ENCODE measurements at places on chromosomes 1 and 21.

DNA sequence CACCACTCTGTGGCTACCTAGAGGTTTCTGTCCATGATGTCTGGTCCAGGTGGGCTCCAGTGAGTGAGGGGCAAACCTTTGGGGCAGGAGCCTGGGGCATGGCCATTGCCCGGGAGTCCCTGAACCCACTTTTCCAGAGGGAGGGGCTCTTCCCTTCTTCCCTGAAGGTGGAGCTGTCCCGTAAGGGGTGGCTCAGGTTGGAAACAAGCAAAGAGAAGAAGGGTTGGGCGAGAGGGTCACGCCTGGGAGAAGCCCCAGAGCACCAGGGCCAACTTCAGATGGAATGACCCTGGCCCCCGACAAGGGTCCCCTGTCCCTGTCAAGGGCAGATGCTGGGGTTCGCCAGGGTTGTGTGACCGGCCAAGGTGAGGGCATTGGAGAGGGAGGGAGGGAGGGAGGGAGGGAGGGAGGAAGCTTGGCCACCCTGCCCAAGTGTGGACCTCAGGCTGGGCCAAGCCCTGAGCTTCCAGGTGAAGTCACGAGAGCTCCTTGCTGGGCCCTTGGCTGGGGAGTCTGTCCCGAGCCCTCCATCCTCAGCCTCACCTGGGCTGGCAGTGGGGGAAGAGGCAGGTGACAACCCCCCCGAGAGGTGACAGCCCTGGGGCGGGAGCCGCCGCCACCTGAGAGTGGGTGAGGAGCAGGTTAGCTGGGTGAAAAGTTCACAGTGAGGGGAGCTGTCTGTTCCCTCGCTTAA, 69.6 kb downstream of the DHRS3 start:
- no peak for DNase-seq

DNA sequence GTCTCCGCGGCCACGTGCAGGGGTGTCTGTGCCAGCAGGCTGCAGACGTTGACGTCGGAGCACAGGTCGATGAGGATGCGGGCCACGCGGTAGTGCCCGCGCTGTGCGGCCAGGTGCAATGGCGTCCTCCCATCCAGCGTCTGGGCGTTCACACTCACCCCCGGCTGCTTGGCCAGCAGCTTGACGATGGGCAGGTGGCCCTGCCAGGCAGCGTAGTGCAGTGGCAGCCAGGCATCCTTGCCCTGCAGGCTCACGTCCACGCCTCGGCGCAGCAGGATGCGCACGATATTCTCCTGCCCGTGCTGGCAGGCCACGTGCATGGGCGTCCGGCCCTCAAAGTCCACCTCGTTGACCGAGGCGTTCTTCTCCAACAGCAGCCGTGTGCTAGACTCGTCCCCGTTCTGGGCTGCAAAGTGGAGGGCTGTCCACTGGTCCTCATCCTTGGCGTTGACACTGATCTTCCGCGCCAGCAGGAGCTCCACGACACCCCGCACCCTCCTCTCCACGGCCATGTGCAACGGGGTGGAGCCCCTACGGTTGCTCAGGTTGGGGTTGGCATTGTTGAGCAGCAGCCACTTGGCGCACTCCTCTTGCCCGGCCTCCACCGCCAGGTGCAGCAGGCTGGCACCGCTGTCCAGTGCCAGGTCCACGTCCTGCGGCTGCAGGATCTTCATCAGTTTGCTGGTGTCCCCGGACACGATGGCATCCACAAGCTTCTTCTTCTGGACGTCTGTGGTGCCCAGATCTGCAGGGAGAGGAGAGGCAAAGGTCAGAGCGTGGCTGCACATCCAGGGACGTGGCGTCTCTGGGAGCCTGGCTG, 25.4 kb downstream of the RIPK4 start:
- no peak for DNase-seq

DNA sequence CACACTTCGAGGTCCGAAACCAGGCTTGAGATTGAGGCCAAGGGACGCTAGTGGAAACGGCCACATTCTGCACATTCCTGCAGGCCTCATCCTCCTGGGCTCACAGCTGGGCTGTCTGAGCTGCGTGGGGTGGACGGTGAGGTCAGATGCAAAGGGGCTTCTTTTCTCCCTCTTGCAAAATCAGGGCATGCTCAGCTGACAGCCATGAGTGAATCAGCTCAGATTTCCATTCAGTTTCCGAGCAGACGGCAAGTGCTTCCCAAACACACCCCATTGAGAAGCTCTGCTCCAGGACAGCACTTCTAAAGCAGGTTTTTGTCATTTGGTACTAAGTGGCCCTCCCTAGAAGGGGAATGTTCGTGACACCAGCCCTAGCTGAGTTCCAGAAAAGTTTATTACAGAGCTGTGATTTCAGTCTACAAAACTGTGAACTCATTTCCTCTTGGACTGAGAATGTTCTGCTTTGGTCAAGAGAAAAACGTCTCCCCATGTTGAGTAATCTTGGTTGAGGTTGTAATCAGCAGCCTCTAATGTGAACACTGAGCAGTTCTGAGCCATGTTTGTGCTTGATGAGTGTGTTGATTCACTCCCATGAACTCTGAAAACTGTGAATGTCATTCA, 10.0 kb downstream of the PDPN start:
- no peak for DNase-seq

DNA sequence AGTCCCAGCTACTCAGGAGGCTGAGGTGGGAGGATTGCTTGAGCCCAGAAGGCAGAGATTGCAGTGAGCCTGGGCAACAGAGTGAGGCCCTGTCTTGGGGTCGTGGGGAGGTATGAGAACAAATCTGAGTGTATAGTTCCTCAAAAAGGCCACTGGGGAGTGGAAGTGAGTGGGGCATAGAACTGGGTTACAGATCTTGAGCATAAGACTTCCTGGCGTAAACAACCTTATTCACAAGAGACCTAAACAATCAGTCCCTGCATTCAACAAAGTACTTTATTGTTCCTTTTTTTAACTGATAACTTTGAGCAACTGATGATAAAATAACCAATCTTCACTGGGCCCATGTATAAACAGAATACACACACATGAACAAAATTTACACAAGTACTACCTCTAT, 72.7 kb upstream of the MUTYH start:
- DNase-seq, result no peak
